ENCODE measurements at places on chromosomes 7 and 10. TPM values are rescaled to one million over a fixed set of nuclear protein-coding genes. Genes with fewer than 3 reads are reported as not detected.
A peak's percentile ranks its signal among the peaks of the same experiment; 100 is the strongest.

DNA sequence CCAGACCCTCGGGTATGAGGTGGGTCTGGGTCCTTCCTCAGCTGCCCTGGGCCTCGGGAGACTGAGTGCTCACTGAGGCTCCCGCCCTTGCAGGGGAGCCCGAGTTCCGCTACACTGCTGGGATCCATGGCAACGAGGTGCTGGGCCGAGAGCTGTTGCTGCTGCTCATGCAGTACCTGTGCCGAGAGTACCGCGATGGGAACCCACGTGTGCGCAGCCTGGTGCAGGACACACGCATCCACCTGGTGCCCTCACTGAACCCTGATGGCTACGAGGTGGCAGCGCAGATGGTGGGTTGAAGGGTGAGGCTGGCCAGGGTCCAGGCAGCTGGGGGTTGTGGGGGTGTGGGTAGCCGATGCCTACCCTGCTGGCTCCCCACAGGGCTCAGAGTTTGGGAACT is 7.6 kb downstream of the AEBP1 start:
- peak; percentile 57 for DNase-seq

Gene CACNB2
- 1.0 TPM for total RNA-seq

GRCh38 chr7:133859231-133859630 is 267.9 kb upstream of the LRGUK start:
- no peak for DNase-seq

GRCh38 chr10:95832216-95833041 is 75.3 kb upstream of the CC2D2B start:
- no peak for DNase-seq

Gene IDI2
- not detected for total RNA-seq

DNA sequence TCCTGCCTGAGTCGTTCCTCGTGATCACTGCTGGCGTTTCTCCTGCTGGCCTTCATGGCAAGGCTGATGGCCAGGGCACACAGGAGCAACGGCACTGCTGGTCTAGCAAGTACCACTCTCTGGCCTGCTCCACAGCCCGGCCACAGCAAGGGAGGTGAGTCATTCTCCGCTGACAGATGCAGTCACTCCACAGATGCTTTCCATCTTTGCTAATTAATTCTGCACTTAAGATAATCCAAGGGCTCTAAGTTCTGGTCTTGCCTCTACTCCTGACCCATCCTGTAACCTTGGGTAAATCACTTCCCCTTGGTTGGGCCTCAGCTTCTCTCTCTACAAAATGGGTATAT is 244.4 kb downstream of the RPS24 start:
- DNase-seq = no peak

GRCh38 chr10:132601567-132601966 is 64.0 kb downstream of the INPP5A start:
- DNase-seq = no peak

Gene PSD
- total RNA-seq = 5.2 TPM

Gene CYP2C19
- total RNA-seq = 0.14 TPM

Gene RAPGEF5
- 5.5 TPM for total RNA-seq

GRCh38 chr10:107476408-107476807 is 311.9 kb upstream of the SORCS1 start:
- no peak for DNase-seq

Gene NME8
- 2.7 TPM for total RNA-seq

DNA sequence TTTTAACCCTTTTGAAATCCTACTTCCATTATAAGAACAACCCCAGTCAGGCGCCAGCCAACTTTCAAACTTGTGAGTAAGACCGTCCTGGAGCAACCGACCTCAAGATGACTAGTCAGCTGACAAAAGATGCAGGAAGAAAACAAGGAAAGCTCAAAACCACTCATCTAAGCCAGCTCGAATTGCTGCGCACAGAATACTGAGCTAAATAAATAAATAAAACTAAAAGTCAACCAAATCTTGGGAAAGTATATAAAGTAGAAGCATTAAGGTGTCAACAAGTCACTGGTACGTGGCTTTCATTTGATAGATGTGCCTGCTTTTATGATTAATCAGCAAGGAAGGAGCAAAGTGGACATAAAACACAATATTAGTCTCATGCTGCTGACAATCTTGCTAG is 1269.8 kb downstream of the XPNPEP1 start:
- no peak for DNase-seq

Gene LBX1
- total RNA-seq = not detected

Gene AGBL3
- 1.7 TPM for total RNA-seq

DNA sequence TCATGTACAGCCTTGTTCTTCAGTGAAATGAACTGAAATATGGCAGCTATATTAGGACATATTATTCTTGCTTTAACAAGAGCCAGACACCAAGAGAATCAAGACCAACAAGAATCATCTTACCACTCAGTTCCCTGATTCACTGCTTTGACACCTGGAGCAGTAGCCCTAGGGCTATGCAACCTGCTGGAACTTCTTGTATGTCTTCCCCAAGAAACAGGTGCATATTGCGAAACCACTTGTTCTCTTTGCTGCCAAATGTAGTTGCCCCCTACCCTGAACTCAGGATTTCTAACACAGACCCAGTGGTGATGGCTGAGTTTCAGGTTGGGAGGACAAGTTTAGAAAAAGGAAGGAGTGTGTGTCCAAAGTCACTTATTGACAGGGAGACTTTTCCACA is 46.1 kb downstream of the WIPF3 start:
- DNase-seq = no peak

- DNase-seq = no peak
Observed at GRCh38 chr10:115295213-115295805, 202.1 kb downstream of the ATRNL1 start.

Gene MPP7
- 2.1 TPM for total RNA-seq

DNA sequence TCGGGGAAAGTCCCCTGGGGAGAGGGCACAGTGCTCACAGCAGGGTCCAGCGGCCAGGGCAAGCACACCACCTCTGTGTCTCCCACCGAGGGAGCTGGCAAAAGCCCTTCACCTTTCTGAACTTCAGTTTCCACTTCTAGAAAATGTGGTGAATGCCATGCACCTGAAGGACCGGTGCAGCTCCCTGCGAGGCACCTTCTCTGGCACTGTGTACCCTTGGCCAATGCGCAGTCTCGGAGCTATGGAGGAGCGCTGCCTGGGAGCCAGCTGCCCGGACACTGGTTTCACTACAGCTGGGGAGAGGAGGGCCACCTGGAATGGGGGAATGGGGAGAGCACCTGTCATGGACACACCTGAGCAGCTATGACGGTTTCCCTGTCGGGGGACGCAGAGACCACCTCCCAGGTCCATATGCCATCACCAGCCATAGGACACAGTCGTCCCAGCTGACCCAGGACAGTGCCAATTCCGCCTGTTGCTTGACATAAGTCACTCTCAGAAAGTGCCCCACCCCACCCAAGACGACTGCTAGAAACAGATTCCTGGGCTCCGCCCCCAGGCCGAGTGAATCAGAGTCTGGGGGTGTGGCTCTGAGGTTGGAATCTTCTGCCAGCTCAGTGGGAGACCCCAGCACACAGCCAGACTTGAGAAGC is 16.8 kb downstream of the RASGEF1A start:
- DNase-seq = peak; percentile 83

DNA sequence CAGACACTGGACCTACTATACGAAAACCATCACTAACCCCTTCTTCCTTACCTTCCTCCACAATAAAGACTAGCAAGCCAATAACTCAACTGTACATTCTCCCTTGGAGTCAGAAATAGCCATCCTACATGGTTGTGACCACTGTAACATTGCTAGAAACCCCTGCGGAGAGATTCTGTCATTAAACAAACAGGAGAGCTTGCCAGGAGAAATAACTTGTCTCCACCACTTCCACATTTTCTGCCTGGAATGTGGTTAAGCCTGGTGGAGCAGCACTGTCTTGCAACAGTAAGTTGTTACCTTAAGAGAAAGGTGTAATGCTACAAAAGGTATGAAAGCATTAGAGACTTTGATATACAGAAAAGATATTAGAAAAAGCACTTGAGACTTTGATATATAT is 45.8 kb downstream of the THSD7A start:
- DNase-seq = peak; percentile 14

DNA sequence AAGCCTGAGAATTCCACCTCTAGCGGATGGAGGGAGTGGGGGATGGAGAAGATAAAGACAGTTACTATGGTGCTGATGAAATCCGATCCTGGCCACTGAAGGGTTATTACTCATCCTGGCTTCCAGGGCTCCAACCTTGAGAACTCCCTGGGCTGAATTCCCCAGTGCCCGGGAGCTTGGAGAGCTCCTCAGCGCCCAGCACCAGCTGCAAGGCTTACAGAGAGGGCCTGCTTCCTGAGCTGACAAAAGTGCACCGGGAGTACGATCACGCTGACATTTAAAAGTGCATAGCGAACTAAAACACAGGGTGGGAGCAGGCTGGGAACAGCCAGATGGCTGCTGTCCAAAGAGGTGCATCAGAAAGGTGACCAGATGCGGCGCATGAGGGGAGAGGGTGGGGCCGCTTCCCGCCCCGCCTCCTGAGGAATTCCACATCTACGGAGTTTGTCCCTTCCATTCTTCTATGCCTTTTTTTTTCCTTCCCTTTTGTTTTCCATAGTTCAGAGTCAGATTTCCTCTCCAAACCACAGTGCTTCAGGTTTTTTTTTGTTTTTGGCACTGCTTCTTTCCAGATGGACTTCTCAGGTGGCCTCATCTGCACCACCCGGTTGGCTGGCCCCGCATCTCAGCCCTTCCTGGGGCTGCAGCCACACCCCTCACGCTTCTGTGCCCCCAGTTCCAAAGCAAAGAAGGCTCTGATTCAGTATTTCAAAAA is 62.4 kb upstream of the MKRN1 start:
- peak; percentile 91 for DNase-seq

- no peak for DNase-seq
Observed at GRCh38 chr10:12369982-12370381, 20.6 kb downstream of the CAMK1D start.

GRCh38 chr7:45184326-45185027 is 26.9 kb downstream of the RAMP3 start:
- no peak for DNase-seq

Gene PVRIG
- total RNA-seq = not detected

Gene SAP25
- total RNA-seq = 1.3 TPM

Gene ARHGEF35
- total RNA-seq = 1.4 TPM

- DNase-seq = no peak
Observed at GRCh38 chr7:36522453-36523007, 132.9 kb downstream of the ANLN start.

GRCh38 chr7:41892356-41893100 is 189.6 kb upstream of the INHBA start:
- DNase-seq = peak; percentile 48

Gene C10orf67
- not detected for total RNA-seq

DNA sequence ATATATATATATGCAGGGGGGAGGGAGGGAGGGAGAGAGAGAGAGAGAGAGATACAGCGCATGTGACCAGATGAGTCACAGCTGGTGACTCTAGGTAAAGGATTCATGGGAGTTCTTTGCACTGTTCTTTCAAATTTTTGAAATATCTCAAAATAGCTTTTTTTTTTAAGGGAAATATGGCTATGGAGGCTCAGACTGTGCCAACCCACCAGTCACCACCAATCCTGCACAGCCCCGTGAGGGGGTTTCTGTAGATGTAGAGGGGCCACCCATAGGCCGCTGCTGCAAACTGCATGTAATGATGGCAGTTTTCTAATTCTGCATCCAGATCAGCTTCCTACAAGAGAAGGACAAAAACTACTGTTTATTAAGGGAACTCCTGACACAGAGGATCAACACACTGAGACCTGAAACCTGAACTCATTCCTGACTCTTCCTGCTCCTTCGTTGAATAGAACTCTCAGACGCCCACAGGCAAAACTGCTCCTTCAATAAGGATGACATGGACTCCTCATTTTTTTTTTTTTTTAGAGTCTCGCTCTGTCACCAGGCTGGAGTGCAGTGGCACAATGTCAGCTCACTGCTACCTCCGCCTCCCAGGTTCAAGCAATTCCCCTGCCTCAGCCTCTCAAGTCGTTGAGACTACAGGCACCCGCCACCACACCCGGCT is 17.3 kb downstream of the DAGLB start:
- peak; percentile 73 for DNase-seq

- DNase-seq = no peak
Observed at GRCh38 chr10:94042834-94043175, 49.1 kb downstream of the PLCE1 start.

DNA sequence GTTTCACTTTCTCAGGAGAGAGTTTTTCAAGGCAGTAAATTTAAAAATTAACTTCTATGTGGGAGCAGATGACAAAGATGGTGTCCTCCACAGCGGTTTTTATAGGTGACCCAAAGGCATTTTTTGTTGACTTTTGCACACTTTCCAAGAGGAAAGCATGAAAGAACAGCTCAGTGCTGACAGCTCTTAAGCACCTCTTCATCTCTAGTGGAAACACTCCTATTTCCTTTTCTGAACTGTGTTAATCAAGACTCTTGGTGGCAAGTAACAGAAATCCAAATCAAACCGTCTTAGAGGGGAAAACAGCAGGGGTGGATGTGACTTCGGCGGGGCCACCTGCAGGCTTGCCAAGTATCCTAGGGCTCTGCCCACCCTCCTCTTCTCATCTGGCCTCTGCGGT is 71.8 kb upstream of the GATA3 start:
- DNase-seq = no peak

Gene TMEM176A
- not detected for total RNA-seq

Gene SNX10
- total RNA-seq = 16.2 TPM

Gene SH2D4B
- total RNA-seq = not detected

GRCh38 chr10:21677551-21677950 is 143.5 kb downstream of the MLLT10 start:
- no peak for DNase-seq

GRCh38 chr10:103942866-103943265 is 24.1 kb upstream of the SLK start:
- no peak for DNase-seq

All from H7 (cell line).